Stimulated activated CD8-positive, alpha-beta memory T cell treated with anti-CD3 and anti-CD28 coated beads, Interleukin-4, amount 100 ng/mL, for 1 hour (primary cell): ENCODE measurements at places on chromosomes 11 and 22.

- DNase-seq, result no peak
Observed at GRCh38 chr22:44671742-44672141, 30.3 kb upstream of the PRR5 start.

GRCh38 chr11:82792822-82793569, 59.3 kb upstream of the FAM181B start:
- no peak for DNase-seq

DNA sequence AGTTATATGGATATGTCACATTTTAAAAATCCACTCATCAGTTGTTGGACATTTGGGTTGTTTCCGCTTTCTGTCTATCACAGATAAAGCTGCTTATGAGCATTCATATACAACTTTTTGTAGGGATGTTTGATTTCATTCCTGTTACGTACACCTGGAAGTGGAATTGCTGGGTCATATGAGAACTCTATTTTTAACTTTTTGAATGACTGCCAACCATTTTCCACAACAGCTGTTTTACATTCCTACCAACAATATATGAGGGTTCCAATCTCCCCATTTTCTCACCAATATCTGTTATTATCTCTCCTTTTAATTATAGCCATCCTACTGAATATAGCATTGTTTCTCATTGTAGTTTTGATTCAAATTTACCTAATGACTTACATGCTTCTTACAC, 172.0 kb downstream of the UVRAG start:
- no peak for DNase-seq

DNA sequence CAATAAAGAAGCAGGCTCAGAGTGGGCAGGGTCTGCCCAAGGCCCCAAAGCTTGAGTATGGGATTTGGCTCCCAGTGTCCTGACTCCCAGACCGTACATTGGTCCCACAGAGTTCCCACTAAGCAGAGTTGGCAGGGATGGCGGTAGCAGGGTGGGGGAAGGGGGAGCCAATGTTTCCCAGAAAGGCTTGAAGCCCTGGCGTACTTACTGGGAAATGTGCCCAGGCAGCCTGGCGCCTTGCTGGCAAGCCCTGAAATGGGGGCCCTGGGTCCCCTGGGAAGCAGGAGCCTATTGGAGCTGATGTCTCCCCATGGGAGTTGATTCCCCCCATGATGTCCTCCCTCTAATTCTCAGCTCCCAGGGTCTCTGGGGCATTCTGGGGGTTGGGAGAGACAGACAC, 9.3 kb downstream of the ARHGEF17 start:
- no peak for DNase-seq

- no peak for DNase-seq
Observed at GRCh38 chr11:16603245-16603644, 135.2 kb upstream of the C11orf58 start.

- DNase-seq, result no peak
Observed at GRCh38 chr22:26781596-26781995, 124.2 kb downstream of the MIAT start.

- DNase-seq, result no peak
Observed at GRCh38 chr11:39651857-39652461, 1807.5 kb downstream of the LRRC4C start.
